ENCODE measurements at places on chromosomes 11 and 22. TPM values are rescaled to one million over a fixed set of nuclear protein-coding genes. Genes with fewer than 3 reads are reported as not detected.

Gene APLNR
- total RNA-seq, result 0.10 TPM

Gene ARHGAP8
- 0.76 TPM for total RNA-seq

Gene CCDC73
- total RNA-seq, result not detected

Gene SOX10
- total RNA-seq, result not detected

Gene LYVE1
- total RNA-seq, result 254 TPM

Gene ZNRF3
- total RNA-seq, result 6.4 TPM

Gene NCAM1
- total RNA-seq, result 1.8 TPM
